NCI-H226 (cell line): ENCODE measurements at places on chromosomes 7 and 10.

DNA sequence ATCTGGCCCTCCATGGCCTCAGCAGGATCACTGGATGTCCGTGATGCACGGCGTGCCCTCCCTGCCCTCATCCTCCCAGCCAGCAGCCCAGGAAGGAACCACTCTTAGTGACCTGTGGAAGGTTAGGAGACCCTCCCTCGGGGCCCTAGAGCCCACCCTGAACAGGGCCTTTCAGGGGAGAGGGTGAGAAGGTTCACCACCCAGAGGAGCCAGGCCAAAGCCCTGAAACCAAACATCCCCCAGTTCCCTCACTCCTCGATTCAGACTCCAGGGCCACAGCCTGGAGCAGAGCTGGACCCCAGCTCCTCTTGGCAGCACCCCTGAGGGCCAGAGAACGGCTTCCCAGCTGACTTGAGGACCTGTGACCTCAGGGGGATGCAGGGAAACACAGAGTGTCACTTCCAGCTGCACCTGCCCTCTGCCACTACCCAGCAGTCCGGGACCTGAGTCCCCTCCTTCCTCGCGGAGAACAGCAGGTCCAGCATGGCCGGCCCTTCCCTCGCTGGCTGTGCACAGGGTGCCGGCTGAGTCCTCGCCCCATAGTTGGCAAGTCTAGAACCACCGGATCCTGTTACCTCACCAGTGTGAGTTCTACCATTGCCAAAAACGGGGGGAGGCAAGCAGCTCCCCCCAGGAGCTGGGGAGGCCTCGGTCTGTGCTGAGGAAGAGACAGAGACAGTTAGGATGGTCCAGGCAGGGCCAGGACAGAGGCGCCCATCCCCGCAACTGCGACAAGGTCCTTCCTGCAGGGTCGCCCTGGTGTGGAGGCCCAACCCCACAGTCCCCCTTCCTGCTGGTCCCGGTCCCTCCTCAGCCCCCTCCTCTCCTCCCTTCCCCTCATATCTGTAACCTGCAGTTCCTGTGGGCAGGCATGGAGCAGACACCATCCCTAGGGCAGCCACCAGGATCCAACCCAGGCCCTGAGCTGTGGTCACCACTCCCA lies 158.6 kb downstream of the NRF1 start:
- DNase-seq = no peak

- peak; percentile 8 for DNase-seq
Measured at GRCh38 chr7:18828260-18828993, 289.0 kb downstream of the TWIST1 start.

DNA sequence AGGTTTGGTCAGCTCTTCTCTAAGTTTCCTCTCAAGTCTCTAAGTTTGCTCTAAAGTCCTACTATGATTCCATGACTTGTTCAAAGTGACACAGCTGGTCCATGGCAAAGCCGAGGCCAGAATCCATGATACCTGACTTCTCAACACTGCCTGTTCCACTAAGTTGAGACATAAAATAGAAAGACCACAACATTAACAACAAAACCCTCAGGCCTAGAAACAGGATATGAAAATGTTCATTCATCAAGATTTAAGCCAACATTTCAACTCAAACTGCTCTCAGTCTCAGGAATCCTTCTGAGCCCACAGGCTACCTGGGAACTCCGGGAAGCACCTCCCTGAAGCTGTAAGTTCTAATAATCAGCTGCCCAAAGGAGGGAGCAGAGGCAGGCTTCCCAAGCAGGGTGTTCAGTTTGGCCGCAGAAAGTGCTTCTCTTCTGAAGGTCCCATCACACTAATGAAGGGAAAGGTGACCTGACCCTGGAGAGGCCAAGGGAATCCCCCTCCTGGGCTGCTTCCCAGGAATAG lies 62.9 kb downstream of the STK17A start:
- DNase-seq = no peak

- DNase-seq = no peak
Measured at GRCh38 chr7:144941127-144941526, 105.3 kb upstream of the TPK1 start.

DNA sequence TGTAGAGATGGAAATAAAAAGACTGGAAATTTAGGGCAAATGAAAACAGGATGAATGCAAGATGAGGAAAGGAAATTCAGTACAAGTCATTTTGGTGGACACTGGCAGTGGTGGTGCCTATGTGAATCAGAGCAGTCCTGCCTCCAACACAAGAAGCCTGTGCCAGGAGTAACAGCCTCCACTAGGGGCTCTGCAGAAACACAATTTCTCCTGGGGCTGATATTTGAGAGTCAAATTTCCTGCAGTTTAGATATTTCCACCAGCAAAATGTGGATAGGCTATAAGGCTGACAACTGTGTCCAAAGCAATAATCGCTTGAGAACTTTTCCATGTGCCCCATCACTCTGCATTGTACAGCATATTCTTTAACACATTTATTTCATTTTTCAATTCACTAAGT lies 4.7 kb upstream of the PLXDC2 start:
- DNase-seq = peak; percentile 47
